ENCODE measurements at places on chromosomes 4 and X.

DNA sequence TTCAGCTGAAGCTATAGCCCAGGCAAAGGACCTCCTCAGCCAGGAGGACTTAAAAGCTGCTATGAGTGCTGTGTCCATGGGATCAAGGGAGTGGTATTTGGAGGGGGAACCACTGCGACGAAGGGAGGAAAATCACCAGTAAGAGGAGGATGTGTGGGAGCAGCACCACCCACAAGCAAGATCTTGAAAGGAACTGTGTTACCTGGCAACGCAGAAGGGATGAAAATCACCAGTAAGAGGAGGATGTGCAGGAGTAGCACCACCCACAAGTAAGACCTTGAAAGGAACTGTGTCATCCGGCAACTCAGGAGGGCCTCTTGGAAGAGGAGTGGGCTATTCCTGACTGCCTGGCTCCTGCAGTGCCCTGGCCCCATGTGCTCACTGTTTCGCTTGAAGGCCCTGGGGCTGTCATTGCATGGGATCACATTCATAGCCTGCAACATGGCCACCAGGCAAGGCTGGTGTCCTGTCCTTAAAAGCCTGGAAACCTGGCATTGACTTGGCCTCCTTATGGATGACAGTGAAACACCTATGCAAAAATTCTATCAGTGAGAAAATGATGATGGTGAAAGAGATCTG, 48.3 kb downstream of the TRMT44 start:
- DNase-seq: no peak

DNA sequence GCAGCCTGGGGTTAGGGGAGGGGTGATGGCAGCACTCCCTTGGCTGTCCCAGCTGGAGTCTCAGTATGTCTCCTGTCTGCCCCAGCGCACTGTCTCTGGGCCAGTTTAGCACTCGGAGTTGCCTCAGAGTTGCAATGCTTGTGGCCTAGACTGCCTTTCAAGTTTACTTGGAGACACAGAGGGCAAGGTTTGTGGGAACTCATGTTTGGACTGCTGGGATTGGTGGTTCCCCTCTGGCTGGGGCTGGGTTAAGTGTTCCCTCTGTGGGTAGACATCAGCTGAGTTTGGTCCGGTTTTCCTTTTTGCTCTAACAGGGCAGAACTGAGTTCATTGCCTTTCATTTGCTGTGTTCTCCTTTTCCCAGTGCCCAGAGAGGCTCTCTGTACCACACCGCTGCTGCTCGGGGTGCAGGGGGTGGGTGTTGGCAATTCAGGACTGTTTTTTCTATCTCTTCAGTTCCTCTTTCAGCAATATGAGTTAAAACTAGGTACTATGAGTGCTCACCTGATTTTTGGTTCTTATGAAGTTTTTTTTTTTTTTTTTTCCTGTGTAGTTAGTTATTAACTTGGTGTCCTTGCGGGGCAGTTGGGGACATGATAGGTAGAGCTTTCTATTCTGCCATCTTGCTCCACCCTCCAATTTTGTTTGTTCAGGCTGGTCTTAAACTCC, 17.2 kb downstream of the RAB33B start:
- DNase-seq: no peak

- DNase-seq: no peak
Observed at GRCh38 chr4:110631584-110632505, 9.0 kb upstream of the PITX2 start.

DNA sequence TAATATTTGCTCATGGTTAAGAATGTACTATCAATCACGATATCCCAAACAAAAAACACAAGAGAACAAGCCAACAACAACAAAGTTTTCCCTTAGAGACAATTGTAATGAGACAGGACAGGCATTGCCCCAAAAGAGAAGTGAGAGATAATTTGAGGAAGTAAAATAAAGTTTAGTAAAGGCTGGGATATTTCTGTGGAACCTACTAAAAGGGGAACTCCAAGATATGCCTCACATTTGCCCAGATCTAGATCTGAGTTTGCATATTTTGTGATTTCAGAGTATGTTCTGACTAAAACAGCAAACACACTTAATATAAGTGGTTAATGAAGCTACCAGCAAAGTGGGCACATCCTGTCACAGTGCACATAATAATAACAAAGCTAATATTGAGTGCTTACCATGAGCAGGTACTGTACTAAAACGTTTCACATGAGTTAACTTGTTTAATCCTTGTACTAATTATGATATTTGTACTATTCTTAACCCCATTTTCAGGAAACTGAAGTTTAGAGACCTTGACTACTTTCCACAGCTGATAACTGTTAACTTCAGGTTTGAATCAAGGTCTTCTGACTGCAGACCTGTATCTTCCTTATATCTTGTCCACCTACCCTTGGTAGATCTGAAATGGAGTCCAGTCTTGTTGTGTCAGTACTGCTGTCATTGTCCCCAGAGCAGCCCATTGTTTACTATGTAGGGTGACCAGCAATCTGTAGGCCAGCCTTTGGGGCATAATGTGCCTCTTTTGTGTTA, 26.0 kb upstream of the BMP2K start:
- DNase-seq: no peak

DNA sequence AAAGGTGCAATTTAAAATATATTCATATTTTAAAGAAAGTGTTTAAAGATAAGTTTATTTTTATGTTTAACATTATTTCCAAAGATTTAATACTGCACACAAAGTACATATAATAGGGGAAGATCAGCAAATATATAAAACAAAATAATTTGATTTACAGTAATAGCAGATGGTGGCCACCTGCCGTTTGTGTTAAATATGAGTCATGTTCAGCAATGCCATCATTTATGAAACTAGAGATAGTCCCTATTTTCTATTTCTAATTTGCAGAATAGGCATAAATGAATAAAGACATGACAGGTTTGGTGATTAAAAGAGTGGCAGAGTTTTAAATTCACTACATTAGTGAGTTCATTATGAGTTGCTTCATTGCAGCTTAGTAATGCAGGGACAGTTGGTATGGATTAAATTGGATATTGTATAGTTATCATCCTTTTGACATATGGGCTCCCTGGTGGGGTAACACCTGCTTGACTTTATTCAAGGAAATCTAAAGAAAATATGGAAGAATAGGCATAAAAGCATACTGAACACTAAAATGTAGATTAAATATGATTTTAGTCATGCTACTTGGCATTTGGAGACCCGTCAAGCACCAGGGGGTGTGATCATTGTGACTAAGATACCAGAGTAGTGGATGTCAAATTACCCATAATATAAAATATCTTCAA, 78.8 kb upstream of the BANK1 start:
- DNase-seq: no peak

DNA sequence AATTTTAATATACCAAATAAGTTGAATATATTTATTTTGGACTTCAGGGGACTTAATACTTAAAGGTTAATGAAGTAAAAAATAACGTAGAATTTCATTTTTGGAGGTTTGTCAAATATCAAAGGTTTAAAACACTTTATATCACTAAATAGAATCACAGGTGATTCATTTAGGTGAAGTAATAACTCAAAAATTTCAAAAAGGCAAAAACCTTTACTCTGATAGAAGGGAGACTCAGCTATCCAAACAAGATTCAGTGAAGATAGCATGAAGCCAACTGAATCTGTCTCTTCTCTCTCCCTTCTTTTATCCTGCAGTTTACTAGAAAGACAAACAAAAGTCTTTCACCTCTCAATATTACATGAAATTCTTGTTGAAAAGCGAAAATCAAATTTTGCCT, 110.2 kb upstream of the CYSLTR1 start:
- DNase-seq: no peak

GRCh38 chrX:39938466-39938865, 159.3 kb downstream of the BCOR start:
- DNase-seq: no peak

DNA sequence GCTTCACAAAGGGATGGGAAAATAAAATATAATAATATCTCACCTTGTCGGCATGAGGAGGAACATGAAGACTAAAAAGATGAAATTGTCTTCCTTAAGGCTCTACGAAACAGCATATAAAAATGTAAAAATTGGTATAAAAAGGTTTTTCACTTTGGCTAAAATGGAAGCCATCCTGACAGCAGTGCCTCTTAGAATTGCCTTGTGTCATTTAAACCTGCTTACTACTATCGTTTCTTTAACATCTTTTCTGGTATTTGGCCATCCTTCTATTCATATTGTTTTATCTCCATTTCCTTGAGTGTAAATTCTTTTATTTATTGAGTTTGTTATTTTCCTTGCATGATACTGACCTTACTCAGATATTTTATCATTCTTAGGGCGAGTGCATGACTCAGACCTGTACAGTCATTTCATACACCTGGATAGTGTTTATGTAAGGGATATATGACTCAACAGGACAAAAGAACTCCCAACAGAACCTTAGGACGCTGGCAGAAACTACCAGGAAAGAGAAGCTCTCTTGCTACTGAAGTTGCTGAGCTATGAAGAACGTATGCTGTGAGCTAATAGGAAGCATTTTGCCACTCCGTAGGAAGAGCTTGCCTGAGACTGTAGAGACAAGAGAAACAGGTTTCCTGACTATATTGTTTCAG, 5.8 kb upstream of the CDKN2AIP start:
- DNase-seq: no peak

- DNase-seq: no peak
Observed at GRCh38 chrX:5756616-5757015, 472.1 kb downstream of the NLGN4X start.

GRCh38 chr4:17578482-17578891, 1.5 kb downstream of the LAP3 start:
- DNase-seq: no peak

DNA sequence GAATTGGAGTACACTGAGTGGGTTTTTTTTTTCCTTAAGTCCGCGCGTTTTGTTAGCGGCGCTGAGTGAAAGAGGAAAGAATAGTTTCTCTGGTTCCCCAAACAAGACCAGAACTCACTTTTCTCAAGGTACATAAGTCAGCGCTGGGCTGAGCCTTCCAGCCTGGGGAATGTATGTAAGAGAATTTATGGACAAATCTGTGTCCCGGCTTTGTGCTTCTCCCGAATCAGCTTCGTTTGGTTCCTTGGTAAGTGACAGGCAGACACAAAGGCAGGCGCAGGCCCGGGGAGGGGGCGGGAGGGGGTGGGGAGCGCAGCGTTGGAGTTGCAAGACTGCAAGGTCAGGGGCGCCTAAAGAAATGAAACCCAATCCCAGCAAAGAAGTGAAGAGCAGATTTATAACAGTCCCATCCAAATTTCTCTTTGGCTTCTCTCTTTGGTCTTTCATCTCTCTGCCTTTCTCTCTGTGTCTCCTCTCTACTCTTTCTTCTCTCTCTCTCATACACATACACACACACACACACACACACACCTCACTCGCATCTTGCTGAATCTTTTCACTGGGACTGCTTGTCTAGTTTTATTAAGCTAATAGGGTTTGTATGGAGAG, 981 bp downstream of the TET2 start:
- no peak for DNase-seq

GRCh38 chr4:186392017-186392416, 126.0 kb downstream of the F11 start:
- DNase-seq: no peak

- no peak for DNase-seq
Observed at GRCh38 chr4:87002682-87003043, 67.9 kb downstream of the AFF1 start.

DNA sequence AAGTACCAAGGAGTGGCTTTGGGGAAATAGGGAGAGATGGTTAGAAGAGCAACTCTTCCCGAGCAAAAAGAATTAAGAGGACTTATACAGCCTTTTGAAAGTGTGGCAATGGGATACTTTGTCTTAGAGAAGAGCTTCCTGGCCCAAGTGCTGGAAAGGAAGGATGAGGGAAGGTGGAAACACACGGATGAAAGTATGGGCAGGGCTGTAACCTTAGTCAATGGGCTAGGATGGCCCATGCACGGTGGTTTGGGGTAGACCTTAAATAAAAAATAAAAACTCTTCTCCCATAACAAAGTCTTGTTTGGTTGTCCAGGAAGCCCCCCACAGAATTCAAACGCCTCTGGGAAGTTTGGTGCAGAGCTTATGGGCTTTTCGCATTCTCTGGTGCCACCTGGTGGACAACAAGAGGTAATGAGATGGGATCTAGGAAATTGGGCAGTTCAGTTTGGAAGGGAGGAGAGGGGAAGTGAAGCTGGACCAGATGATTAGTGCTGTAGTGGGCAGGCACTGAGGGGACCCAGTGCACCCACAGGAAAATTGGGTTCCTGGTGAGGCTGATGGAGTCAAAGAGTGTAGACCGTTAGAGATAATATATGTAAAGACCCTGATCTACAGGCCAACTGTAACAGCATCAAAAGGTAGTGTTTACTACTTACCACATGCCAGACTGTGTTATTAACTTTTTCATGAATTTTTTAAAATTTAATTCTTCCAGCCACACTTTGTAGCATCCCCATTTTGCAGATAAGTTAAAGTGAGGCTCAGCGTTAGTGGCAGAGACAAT, 13.8 kb upstream of the ENOX2 start:
- no peak for DNase-seq

GRCh38 chr4:35491093-35491492, 753.2 kb downstream of the ARAP2 start:
- DNase-seq: no peak

DNA sequence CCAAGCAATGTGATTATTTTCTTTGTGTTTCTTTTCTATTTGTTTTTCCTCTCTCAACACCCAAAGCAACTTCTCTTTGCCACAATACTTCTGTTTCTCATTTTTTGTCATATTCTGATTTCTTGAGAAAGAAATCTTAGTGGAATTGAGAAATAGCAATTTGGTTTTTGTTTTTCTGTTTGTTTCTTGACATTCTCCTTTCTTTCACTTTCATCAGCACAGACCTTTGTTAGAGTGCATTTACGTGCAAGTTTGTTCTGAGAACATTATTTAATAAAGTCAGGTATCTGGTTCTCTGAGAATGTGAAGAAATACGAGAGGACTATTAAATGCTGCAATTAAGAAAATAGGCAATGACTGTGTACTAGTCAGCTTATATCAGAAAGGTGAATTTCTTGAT, 608.1 kb upstream of the AADAT start:
- DNase-seq: no peak

DNA sequence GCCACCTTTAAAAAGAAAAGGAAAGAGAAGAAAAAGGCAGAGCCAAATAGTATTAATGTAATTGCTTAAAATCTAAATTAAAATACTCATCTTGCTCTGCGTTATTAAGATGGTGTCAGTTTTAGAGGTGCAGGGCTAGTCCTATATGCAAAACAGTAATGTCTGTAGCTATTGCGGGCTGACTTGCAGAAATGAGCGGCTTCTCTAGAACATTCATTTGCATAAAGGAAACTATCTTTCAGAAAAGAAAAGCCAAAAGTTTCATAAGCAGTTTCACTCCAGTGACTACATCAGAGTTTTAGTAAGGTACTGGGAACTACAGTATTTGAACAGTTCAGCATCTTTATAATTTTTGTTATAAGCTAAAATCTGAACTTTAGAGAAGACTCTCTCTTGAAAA, 6.0 kb downstream of the SMAD1 start:
- no peak for DNase-seq

GRCh38 chr4:183130328-183131155, 31.5 kb downstream of the WWC2 start:
- DNase-seq: no peak

DNA sequence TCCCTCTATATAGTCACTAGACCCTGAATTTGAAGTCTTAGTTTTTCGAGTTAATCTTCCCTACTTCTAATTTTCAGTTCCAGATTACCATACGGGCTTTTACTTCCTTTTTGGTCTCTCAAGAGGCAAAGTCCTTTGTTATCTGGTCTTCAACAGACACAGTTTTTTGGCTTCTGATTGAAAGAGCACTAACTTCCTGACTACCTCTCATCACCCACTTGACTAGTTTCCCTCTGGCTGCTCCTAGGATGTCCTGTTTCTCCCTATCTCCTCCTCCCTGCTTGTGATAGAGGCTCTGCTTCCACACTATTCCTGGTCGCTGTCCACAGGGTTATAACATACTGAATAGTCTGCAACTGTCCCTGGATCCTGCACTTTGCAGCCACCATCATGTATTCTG, 16.7 kb upstream of the WDR44 start:
- DNase-seq: no peak

Data from thoracic aorta (tissue), 2 donors.